ENCODE measurements at places on chromosomes 2 and 18.

DNA sequence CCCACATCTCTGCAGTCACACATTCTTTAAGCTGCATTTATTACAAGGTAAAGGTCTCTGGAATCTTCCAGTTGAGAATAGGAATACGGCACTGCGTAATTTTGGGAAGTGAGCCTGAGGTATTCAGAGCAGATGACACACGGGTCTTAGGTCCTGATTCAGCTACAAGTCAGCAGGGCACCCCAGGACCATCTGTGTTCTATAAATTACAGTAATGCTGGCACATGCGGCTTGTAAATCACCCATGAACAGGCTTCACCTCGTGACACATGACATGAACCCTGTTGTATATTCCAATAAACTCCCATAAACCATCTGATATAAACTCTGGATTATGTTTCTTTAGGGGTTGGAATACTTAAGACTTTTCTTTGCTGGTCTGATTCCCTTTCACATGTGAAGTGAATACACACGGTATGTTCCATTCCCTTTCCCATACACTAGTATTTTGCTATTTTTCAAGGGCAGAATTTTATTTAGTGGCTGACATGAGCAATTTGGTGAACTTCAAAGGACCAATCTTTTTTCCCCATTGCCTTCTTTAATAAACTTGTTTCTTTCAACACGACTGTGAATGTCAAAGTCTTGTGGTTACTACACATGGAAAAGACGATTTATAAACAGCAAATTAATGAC lies 298.6 kb downstream of the MEIS1 start:
- DNase-seq, result no peak

GRCh38 chr18:77765468-77765867 lies 515.8 kb downstream of the GALR1 start:
- DNase-seq, result no peak

GRCh38 chr2:237243487-237243886 lies 157.8 kb downstream of the COPS8 start:
- no peak for DNase-seq

DNA sequence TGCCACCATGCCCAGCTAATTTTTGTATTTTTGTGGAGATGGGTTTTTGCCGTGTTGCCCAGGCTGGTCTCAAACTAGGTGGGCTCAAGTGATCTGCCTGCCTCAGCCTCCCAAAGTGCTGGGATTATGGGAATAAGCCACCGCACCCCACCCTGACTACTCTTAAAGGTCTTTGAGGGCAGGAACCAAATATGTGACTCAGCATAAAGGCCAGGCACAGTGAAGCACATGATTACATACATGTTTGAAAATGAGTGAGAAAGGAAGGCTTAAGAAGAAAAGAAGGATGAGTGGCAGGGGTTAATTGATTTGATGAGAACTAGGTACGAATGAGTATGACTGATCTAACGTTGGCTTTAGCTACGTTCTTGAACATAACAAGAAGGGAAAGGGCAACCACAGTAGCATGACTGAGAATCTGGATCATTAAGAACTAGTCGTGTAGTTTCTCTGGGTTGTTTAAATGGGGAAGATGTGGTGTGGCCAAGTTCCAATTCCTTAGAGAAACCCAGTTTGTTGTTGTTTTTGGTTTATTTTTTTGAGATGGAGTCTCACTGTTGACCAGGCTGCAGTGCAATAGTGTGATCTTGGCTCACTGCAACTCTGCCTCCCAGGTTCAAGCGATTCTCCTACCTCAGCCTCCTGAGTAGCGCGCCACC lies 6.8 kb downstream of the RESP18 start:
- no peak for DNase-seq
